ENCODE measurements at places on chromosomes 16 and 17. TPM values are rescaled to one million over a fixed set of nuclear protein-coding genes. Genes with fewer than 3 reads are reported as not detected.

The MPO gene
- polyA plus RNA-seq, result 0.15 TPM

The NRN1L gene
- polyA plus RNA-seq, result 4.0 TPM

The RNU2-1 gene
- polyA plus RNA-seq, result not detected

The PRSS36 gene
- polyA plus RNA-seq, result 3.4 TPM

The CD79B gene
- polyA plus RNA-seq, result 5.8 TPM

The CCR7 gene
- polyA plus RNA-seq, result not detected

DNA sequence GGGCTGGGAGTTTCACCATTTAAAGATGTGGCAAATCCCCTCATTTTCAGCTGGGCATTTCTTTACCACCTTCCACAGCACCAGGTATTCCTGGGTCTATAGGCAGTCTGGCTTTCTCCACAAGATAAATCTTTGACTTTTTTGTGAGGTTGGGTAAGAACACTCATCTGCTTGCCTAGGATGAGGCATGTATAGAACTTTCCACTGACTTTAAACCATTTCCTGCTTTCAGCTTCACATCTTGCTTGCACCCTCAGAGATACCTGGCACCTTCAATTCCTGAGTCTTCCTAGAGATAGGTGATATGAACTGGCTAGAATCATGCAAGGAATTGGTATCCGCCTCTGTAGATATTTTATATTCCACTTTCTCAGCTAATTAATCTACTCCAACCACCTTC is 27.9 kb downstream of the SMURF2 start:
- DNase-seq, result no peak

GRCh38 chr16:67345401-67345800 is 18.8 kb downstream of the LRRC36 start:
- DNase-seq, result no peak

DNA sequence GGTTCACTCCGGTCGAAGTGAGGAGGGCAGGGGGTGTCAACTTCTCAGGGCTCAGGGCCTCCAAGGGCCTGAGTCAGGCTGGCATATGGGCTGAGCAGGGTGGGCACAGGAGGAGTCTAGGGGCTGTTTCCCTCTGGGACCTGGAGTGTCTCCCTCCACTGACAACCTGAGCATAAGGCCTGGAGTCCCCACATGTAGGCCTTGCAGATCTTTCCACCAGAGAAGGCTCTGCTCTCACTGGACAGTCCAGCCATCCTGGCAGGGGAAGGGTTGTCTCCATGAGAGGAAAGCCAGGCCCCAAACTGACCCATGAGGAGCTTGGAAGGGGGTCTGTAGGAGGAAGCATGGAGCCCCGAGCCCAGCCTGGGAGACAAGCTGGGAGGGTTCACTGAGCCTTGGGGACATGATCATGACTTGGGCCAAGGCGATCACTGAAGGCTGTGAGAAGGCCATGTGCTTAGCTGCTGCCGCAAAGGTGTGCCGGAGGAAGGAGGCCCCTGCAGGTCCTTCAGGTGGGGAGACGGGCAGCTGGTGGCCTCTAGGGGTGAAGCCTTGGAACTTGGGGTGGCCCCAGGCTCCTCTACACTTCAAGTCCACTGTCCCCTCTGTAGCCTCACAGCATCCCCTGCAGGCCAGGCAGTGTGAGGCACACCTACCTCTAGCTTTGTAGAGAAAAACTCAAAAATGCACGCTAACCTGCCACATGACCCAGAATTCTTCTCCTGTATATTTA is 9.9 kb downstream of the CMTM2 start:
- DNase-seq, result peak; percentile 35

DNA sequence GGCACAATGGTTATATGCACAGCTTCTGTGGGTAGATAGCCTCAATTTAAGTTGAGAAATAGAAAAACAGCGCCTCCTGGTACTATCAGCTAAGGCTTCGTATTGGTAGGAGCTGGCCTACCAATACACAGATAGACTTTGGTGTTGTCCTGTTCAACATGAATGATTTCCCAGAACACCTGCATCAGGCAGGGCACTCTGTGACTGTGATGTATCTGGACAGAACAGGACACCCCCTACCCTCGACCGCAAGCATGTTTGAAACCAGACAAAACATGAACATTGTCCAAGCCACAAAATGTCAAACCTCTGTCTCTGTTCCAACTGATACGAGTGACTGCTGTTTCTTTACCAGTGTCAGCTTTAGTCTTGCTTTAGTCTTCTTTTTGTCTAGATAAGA is 144.9 kb downstream of the HAPSTR1 start:
- no peak for DNase-seq

DNA sequence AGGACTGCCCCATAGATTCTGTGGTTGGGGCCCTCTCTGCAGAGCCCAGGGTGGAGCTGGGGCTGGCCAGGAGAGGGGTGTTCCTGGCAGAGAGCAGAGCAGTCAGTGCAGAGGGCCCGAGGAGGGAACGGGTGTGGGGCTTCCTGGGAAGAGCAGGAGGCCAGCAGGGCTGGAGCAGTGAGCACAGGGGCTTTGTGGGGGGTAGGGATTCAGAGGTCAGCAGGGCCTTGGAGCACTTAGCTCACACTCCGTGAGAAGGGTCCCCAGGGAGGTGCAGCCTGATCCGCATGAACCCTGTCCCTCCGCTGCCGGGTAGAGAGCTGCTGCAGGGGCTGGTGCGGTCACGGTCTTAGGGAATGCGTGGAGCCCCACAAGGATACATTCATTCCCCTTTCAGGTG is 113.0 kb upstream of the CIBAR2 start:
- no peak for DNase-seq

GRCh38 chr16:6493555-6493954 is 839.1 kb upstream of the RBFOX1 start:
- no peak for DNase-seq

GRCh38 chr17:81171941-81172340 is 5.9 kb upstream of the AATK start:
- DNase-seq, result no peak

DNA sequence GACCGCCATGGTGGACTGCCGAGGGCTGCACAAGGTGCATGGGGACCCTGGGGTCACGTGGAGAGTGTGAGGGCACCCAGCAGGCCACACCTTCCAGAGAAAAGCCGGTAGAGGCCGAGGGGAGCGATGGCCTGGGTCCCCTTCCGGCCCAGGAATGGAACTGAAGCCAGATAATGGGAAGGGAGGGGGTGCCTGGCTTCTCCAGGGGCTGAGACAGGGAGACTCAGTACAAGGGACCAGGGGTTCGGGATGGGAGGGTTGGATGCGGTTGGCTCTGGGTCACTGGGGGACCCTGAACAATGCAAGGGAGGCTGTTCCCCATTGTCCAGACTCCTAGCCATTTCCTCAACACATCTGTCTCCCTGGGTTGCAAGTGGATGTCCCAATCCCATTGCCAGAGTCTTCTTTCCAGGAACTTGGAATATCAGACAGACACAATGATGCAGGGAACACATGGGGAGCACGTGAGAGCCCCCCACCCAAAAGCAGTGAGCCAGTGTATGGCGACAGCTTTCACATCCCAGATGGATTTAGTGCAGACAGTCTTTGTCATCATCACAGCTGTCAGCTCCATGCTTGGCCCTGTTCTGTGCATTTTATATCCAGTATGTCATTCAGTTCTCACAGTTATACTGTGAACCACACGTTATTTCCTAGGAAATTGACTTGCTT is 23.6 kb upstream of the DNAI2 start:
- no peak for DNase-seq

- DNase-seq, result no peak
Observed at GRCh38 chr16:57825298-57826044, 23.2 kb upstream of the KIFC3 start.

DNA sequence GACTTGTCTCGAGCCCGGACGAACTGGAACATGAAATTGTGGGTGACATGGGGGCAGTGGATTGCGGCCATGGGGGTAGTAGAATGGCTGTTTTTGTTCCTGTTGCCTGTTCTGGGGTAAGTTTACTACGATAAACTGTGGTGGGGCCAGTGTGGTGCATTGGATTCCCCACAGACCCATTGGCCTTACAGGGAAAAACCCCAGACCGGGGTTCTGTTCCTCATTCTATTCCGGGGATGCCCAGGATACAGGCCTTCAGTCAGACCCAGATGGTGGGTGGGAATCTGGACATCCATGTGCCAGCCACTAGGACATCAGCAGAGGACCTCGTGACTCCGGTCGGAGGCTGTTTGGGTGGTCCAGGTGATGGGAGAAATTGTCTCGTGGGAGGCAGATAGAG is 88.1 kb downstream of the ABCC1 start:
- no peak for DNase-seq

- DNase-seq, result peak; percentile 71
Observed at GRCh38 chr17:82021107-82021899, 1.4 kb downstream of the CENPX start.

- peak; percentile 82 for DNase-seq
Observed at GRCh38 chr16:84738255-84739038, 38.6 kb downstream of the USP10 start.

GRCh38 chr16:24906199-24906808 is 60.5 kb downstream of the SLC5A11 start:
- DNase-seq, result no peak

DNA sequence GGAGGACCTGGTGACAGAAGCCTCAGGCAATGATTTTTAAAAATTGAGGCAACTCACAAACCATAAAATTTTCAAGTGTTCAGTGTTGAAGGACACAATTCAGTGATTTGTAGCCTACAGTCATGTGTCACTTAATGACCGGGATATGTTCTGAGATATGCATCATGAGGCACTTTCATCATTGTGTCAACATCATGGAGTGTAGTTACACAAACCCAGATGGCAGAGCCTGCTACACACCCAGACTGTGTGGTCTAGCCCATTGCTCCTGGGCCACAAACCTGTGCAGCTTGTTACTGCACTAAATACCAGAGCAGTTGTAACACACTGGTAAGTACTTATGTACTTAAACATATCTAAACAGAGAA is 1.6 kb downstream of the PRSS41 start:
- DNase-seq, result no peak

DNA sequence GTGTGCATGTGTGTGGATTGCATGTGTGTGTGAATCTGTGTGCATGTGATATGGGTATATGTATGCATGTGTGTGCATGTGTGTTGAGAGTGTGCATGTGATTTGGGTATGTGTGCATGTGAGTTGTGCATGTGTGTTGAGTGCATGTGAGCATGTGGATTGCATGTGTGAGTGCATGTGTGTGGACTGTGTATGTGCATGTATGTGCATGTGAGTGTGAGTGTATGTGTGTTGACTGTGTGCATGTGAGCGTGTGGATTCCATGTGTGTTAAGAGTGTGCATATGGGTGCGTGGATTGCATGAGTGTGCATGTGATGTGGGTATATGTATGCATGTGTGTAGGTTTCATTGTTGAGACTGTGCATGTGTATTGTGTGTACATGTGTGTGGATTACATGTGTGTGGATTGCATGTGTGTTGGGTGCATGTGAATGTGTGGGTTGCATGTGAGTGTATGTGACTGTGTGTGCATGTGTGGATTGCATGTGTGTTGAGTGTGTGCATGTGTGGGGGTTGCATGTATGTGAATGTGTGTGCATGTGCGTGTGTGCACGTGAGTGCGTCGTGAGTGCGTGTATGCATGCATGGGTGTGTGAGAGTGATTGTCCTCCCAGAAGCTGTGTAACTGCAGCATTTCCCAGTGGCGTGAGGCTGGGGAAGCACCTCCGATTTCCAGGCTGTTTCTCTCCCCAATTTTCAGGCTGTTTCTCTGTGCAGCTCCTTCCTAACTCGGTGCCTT is 19.4 kb downstream of the C1QTNF1 start:
- no peak for DNase-seq

Data from heart right ventricle (tissue), 16 donors.